CD14-positive monocyte (primary cell): ENCODE measurements at places on chromosomes 2 and 18.

- no peak for DNase-seq
These were observed 70.2 kb downstream of the FAM124B start for GRCh38 chr2:224331698-224332097.

- no peak for DNase-seq
These were observed 11.9 kb downstream of the KCNG2 start for GRCh38 chr18:79809482-79810192.

- DNase-seq = no peak
These were observed 33.9 kb upstream of the CSRNP3 start for GRCh38 chr2:165435611-165436010.

- DNase-seq = no peak
These were observed 239.3 kb downstream of the FBXO15 start for GRCh38 chr18:73908323-73908722.

- DNase-seq = no peak
These were observed 74.4 kb downstream of the ANTXR1 start for GRCh38 chr2:69087211-69087911.

DNA sequence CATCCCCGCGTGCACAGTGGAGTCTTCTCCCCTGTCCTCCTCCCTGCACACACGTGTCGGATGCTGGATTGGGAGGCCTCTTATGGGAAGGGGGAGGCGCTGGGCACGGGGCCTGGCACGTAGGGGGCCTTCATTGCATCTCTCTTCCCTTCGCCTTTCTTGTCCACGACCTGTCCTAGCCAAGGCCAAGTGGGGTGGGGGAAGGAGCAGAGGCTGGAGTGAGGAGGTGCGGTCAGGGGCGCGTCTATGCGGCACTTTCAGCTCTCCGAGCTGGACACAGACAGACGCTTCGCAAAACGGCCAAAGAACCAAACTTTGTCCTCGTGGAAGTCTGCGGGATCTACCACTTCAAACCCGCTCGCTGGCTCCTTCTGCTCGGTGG lies 13.4 kb downstream of the ALPG start:
- DNase-seq = no peak

GRCh38 chr2:105384216-105384615 lies 14.6 kb downstream of the FHL2 start:
- DNase-seq = no peak

DNA sequence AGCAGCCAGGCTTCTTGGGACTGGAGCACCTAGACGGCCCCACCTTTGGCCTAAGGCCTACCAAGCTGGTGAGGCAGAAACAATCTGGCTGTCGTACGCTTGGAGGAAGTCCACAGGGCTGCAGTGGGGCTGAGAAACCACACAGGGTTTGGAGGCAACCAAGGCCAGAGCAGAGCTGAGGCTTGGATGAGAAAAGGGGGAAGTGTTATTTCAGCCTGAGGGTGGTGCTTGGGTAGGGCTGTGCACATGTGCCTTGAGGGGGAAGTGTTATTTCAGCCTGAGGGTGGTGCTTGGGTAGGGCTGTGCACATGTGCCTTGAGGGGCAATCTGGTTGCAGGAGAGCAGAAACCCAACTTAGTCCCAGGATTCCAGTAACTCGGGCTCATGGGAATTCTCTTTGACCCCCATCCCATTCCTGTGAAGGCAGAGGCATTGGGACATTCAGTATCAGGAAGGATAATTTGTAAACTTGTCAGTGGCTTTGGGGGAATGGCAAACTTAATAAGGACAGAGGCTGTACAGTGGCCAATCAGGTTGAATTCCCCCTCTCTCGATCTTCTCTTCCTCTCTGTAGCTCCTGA lies 971 bp upstream of the FBXO41 start:
- DNase-seq = peak; percentile 66

GRCh38 chr2:177287814-177288213 lies 23.3 kb upstream of the NFE2L2 start:
- DNase-seq = no peak

GRCh38 chr2:152410165-152410597 lies 75.2 kb downstream of the FMNL2 start:
- DNase-seq = peak; percentile 52

DNA sequence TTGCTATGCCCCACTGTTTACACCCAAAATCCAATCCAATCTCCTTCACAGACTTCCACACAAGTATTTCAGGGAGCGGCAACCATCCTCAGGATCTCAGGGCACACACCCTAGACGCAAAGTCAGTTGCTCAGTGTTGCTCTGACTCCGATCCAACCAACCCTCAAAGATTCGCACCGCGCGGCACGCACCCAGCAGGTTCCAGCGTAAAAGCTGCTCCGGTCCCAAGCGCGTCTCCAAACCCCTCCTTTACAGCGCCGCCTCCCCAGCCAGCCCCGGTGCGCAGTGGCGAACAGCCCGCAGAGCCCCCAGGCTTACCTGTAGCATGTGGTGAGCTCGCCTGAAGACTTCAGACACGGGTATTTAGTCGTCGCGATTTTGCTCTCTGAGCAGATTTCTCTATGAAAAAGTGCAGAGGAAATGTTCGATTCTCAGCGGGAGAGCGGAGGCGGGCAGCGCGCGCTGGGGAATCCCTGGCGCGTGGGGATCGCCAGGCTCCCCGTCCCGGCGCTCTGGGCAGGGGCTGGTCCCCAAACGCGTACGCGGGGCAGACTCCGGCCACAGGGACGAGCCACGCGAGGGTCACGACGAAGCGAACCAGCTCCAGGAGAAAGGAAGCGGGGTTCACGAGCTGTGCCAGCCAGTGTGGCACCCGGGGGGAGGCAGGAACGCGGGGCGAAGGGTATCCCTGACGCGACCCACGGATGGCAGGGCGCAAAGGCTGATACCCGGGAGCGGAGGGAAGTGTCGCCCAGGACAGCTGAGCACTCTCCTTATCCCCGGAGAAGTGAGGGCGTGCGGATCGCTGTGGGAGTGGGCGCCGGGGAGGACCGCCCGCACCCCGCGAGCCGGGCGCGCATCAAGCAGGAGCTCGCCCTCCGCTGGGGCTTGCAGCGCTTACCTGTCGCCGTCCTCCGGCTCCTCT lies 650 bp downstream of the CCBE1 start:
- DNase-seq = no peak

DNA sequence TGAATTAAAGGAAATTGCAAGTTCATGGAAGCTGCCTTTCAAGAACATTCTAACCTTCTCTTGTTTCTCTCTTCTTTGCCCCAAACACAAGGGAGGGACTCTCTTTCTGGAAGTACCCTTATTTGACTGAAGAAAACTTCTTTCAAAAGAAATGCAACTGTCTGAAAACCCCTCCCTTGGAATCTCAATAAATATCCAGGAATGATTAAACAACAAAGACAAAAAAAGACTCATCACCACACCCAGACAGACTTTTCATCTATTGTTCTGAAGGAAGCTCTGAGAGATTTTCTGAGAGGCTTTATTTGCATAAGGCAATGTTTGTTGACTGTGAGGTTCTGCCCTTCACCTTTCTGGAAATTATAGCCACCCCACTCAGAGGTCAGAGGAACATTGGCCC lies 1260.9 kb downstream of the LRP1B start:
- no peak for DNase-seq

DNA sequence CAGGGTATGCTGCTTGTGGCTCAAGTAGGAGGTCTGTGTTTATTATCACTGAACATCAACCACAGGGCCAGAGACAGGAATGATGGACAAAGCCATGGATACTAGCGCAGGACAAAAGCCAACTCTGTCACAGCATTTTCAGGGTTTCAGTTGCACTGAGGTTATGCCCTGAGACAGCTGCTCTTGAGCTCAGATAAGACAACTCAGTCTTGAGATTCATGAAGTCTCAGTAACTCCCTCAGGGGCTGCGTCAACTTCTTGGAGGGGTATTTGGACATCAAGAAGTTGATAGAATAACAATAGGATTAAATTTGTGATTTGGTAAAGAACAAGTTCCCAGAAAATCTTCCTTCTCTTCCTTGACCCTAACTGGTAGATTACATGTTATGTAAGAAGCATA lies 287.0 kb upstream of the SLC14A2 start:
- no peak for DNase-seq

DNA sequence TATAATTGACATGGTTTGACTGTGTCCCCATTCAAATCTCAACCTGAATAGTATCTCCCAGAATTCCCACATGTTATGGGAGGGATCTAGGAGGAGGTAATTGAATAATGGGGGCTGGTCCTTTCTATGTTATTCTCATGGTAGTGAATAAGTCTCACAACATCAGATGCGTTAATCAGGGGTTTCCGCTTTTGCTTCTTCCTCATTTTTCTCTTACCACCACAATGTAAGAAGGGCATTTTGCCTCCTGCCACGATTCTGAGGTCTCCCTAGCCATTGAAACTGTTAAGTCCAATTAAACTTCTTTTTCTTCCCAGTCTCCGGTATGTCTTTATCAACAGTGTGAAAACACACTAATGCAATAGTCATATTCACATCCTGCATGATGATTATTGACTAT lies 1073.3 kb upstream of the CDH2 start:
- DNase-seq = peak; percentile 5

- no peak for DNase-seq
These were observed 476.1 kb downstream of the DLGAP1 start for GRCh38 chr18:3979024-3979423.

- no peak for DNase-seq
These were observed 177.8 kb upstream of the HAAO start for GRCh38 chr2:42970151-42970550.

DNA sequence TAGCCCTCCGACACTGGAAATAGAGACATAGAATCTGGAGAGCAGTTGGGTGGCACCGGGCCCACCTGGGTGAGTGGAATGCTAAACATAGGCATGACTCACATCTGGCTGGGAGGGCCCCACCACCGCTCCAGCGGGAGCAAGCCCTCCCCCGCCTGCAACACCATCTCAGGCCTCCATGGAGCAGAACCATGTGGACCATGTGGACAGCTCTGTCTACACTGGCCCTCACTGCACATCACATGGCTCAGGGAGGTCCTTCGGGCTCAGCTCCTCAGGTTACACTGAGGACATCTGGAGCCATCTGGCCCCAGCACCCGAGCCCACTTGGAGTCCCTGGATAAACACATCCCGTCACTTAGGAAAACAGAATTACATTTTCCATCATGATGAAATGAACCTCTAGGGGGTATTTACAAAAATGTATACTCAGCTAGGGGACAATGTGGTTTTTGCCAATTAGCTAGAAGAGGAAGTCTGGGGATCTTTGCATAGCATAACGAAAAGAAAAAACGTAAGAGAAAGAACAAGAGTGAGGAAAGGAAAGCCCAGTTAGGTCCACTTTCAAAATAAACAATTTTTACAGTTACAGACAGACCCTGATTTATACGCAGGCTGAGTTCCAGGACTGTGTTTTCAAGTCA lies 30.7 kb upstream of the MLPH start:
- DNase-seq = no peak

GRCh38 chr2:238987352-238987981 lies 139.6 kb downstream of the TWIST2 start:
- no peak for DNase-seq

- DNase-seq = no peak
These were observed 16.6 kb downstream of the POLE4 start for GRCh38 chr2:74975016-74975415.

- DNase-seq = no peak
These were observed 47.7 kb downstream of the MYO7B start for GRCh38 chr2:127582863-127583861.

- DNase-seq = no peak
These were observed 166.6 kb downstream of the ACTR3 start for GRCh38 chr2:114056294-114057143.

GRCh38 chr2:99496021-99496420 lies 6.2 kb upstream of the REV1 start:
- no peak for DNase-seq

DNA sequence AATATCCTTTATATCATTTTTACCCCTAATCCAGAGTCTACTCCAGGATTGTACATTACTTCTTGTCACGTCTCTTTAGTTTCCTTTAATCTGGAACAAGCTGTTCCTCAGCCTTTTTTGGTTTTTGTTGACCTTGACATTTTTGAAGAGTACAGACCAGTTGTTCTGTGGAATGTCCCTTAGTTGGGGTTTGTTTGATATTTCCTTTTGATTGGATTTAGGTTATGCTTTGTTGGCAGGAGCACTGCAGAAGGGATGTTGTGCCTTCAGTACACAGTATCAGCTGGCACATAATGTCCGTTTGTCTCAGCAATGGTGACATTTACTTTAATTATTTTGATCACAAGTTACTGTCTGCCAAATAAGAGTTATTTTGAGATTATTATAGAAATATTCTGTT lies 160.6 kb downstream of the MEIS1 start:
- no peak for DNase-seq
